ENCODE measurements at places on chromosomes 2 and 18.

- DNase-seq, result no peak
These were observed 19.4 kb downstream of the EXOC6B start for GRCh38 chr2:72806280-72806945.

DNA sequence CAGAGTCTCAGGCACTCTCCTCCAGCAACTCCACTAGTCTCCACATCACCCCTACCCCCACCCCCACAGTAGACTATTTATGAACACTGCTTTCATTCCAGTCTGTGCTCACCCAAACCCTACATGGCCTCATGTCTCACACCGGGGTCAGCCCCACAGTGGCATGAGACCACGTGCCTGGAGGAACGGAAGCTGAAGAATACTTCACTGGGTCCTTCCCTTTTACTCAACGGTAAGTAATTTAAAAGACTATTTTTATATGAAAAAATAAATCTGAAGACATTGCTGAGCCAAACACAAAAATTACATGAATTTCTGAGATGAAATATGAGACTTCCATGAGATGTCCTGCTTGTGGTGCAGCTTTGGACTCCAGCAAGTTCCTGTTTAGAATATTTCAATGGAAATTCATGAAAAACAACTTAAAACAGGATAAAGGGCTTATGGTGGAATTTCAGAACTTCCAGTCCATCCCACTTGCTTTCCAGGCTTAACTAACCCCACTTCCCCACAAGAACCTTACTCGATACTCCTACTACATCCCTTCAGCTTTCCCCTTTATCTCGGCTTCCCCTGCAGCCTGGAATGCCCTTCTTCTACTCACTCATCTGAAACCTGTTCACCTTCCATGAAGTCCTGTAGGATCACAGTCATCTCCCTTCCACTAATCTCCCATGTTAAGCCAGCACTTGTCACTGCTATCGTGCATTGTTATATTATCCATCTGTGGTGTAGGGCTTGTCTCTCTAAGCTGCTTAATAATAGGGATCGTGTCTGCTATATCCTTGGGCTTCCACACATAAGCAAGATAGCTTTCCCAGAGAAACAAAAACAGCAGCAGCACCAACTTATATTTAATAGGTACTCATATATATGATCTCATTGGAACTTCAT lies 47.9 kb downstream of the SLC14A1 start:
- no peak for DNase-seq

GRCh38 chr2:160005908-160006307 lies 56.5 kb downstream of the PLA2R1 start:
- DNase-seq, result no peak

DNA sequence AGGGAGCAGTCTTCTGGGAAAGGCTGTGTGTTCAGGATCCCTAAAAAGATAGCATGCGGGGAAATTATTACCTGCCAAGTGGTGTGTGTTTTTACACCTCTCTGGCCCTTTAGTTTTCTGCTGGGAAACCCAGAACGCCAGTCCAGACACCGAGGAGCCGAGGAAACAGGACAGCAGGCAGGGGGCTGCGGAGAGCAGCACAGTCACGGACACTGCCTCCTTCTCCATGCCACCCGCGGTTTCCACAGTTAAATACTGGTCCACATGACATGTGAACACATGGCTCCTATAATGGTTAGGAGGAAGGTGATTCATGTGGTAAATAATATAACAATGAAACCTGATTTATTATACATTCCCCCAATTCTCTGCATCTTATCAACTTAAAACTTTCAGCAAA lies 20.4 kb downstream of the CNOT11 start:
- no peak for DNase-seq

GRCh38 chr2:192932376-192932775 lies 737.6 kb upstream of the TMEFF2 start:
- no peak for DNase-seq

DNA sequence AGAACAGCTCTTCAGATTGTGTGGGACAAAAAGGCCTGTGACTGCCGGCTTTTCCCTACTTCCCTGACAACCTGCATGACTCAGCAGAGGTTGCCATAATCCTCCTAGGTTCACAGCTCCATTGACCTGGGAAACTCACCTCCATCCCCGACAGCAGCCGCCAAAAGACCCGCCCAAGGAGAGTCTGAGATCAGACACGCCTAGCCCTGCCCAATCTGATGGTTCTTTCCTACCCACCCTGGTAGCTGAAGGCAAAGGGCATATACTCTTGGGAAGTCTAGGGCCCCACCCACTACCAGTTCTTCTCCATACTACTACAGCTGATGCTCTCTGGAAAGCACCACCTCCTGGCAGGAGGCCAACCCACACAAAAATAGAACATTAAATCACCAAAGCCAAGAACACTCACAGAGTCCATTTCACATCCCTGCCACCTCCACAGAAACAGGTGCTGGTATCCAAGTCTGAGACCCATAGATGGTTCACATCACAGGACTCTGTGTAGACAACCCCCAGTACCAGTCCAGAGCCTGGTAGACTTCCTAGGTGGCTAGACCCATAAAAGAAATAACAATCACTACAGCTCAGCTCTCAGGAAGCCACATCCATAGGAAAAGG lies 140.6 kb downstream of the NETO1 start:
- DNase-seq, result no peak

GRCh38 chr2:23592898-23593751 lies 208.1 kb downstream of the KLHL29 start:
- DNase-seq, result no peak

GRCh38 chr2:96522304-96523203 lies 14.0 kb upstream of the ARID5A start:
- DNase-seq, result no peak

- no peak for DNase-seq
These were observed 4.1 kb downstream of the PDCD1 start for GRCh38 chr2:241854342-241855244.

DNA sequence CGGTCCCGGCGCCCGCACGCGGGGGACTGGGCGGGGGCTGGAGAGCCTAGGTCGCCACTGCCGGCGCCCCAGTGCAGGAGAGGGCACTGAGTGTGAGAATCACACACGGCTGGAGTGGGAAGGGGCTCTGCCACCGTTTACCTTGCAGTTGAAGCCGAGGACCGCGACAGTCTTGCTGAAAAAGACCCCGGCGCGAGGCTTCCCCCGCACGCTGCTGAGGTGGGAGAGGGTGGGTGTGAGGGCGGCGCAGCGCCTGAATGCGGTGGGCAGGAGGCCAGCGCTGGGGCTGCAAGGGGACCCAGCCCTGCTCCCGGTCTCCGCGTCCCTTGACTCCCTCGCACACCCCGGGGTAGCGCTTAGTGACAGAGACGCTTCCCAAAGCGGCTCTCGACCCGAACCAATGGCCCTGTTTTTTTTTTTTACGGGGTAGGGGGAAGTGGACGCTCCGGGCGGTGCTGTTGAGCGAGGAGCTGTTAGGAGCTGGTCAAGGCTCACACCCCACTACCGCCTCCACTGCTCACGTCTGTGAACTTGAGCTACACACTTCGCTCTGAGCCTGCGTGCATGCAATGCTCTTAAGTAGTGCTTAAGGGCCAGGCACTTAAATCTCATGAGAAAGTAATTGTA lies 794 bp downstream of the NOTO start:
- no peak for DNase-seq

- no peak for DNase-seq
These were observed 265.1 kb downstream of the NCKAP5 start for GRCh38 chr2:133303150-133303549.

DNA sequence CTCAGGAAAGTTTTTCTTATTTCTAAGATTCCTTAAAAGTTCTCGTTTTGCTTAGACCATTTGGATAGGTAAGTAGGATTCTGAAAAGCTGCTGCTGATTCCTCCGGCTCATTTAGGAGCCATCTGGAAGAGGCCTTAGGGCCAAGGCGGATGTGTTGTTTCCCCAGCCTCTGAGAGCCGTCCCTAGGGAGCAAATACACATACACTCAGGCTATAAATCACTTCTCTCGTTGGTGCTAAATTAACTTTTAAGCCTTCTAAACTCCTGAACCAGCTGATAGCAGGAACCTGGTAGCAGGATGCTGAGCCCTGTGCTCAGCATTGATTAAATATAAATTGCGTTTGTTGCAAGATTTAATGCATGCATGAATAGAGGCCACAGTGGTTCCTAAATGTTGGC lies 109.8 kb downstream of the ADCYAP1 start:
- no peak for DNase-seq

- DNase-seq, result no peak
These were observed 61.9 kb upstream of the RND3 start for GRCh38 chr2:150549381-150549780.

- DNase-seq, result no peak
These were observed 9.4 kb upstream of the TMEM163 start for GRCh38 chr2:134728163-134728562.

DNA sequence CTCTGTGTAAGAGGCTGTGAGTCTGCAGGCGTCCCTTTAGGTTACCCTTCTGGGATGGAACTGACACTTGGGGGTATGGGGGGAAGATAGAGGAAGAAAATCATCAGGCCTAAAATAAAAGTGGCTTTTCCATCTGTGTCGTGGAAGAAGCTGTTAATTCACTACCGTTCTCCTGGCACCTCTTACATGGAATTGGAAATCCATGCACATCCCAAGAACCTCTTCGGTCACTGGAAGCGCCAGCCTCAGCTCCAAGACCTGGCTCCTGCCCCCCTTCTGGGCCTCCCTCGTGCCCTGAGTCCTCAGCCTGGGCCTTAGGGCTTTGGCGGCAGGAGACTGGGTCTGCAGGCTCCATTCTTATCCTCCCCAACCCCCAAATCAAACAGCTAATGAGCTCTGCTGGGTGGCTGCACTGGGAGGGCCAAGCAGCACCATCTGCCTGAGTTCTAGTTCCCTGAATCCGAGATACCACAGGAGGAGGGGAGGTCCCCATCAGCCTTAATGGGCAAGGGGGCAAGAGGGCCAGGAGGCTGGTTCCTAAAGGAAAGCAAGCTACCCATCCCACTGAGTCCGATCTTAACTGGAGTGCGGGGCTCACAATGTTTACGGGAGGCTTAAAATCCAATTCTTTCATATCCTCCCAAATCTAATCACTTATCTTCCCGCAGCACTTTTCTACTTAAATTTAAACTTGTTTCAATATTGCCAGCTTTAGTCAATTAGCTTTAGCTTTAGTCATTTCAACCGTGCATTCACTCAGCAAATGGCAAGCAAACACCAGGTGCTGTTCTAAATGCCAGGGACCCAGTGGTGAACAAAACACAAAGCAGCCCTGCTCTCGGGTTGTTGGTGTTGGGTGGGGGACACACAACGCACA lies 52.8 kb downstream of the FAM178B start:
- no peak for DNase-seq

DNA sequence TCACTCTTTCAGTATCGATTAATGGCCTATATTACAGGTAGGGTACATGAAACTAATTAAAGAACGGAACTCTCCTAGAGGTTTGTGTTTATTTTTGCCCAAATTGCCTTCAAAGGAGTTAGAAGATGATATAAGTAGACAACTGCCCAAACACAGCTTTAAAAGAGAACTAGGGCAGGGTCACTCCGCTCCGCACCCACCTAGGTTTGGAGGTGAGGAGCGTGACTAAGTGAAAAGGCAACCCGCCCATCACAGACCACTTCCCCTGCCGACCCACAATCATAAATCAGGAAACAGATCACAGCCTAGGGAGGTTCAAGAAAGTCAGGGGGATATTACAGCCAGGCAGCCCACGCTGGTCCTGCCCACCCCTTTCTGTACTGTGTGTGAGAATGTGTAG lies 166.7 kb downstream of the C1D start:
- DNase-seq, result no peak

DNA sequence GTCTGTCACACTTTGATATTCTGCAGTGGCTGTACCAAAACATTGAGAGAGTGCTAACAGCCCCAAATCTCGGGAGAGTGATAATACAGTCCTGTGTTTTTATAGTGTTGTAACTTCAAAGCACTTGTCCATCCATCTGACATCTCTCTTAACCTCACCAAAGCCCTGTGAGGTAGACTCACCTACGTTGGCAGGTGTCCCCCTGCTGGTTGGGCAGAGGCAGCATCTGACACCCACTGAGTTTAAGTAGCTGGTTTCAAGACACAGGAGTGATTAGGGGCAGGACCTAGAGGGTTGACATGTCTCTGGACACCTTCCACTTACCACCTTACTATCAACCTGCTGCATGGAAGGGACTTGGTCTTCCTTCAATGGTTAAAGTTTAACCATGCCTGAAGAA lies 22.9 kb downstream of the COLEC12 start:
- DNase-seq, result peak; percentile 33

DNA sequence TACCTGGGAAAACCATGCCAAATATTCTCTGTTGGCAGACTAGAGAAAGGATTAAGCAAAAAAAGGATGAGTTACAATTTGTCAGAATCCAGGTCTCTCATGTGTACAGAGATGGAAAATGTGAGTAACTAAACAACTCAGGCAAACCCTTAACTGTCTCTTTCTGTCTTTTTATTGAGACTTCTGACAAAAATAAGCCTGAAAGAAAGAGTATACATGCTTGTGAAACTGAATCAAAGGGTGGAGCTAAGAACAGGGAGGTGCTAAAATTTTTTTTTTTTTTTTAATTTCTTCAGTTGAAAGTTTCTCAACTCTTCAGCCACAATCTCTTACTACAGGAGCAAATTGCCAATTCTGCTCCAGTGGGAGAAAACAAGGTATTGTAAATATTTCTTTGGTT lies at the start of gene SERPINB10:
SERPINB10 (plus strand) TSS at position 295 of the 400 bp plus-strand sequence. CDS start 7,553 bp downstream, outside the sequence.
- DNase-seq, result no peak

DNA sequence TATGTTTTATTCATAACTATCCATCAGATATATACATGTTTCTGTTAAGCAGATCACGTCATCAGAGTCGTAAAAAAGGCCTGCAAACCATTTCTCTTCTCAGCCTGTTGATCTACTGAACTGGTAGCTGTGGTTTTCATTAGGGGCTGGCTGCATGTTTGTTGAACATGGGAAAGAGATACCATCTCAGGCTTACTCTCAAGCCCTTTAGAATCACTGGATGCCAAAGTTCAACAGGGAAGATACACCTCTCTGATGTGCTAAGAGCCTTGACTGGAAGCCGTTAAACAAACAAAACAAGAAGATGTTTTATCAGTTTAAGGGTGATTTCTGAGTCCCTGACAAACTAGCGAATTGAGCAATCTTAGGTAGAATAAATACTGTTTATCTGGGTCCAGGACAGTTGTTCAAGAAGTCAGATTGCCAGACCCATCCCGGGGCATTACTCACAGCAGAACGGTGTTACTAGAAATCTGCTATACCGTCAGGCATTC lies 94.5 kb upstream of the LMAN1 start:
- no peak for DNase-seq

DNA sequence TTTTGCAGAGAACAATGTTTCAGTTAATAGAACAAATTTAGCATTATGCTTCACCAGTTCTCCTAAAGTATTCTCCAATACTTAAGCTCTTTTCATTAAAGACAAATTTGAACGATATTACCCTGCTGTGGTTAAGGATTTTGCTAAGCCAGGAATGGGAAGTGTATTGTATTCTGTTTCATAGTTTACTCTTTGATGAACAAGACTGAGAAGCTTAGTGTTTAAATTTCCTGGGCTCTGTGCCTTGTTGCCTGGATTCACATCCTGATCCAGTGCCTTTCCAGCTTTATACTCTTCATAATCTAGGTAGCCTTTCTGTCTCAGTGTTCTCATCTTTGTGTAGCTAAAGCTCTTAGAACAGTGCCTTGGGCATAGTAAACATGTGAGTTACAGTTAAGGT lies 58.6 kb upstream of the GLS start:
- no peak for DNase-seq

Data from activated CD8-positive, alpha-beta T cell treated with anti-CD3 and anti-CD28 coated beads, Interleukin-2, amount 10 ng/mL, durations not matched to agents 7 days and 5 days (primary cell).